ENCODE measurements at places on chromosomes 1 and 21.

DNA sequence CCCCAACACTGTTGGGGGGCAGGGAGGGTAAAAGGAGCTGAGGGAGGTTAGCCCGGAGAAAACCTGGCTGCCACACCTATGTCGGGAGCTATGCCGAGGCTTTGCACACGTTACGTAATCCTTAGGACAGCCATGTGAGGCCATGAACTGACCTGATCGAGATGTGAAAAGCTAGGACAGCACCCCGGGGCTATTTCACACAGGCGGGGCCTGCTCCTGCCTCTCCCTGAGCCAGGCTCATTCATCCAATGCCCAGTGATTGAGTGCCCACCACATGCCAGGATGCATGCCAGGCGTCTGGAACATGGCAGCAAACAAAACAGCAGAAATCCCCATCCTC, 30.2 kb downstream of the LDLRAP1 start:
- no peak for DNase-seq

DNA sequence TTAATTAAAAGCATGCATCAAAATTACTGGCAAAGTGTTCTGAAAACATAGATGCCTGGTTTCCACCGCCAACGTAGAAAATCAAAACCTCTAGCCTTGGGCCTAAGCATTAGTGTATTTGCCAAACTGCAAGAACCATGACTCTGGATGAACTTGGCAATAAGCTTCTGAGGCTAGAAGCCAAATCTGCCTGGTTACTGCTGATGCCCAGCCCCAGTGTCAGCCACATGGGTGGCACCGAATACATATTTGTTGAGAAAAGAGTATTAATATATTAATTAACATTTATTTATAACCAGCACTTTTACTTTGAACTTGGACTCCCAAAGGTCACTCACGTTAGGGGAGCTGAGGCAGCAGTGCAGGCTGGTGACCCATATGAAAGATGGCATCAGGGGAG, 140.6 kb upstream of the HMGB4 start:
- no peak for DNase-seq

DNA sequence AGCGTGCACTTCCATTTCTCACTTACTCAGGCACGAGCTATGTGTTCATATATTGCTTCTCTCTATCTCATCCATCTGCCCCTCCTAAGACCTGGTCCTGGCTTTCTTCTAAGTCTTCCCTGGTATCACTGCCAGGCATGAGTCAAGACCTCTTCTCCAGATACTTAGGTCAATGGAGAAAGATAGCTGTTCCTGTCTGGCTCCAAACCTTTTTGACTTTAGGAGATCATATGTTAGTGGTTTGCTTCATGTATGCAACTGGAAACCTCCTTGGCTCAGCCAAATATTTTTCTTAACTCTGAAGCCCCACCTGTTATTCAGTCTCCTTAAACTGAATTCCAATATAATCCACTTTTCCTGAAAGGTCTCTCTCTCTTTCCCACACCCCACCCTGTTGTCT, 211.6 kb upstream of the PTBP2 start:
- DNase-seq, result no peak

- no peak for DNase-seq
Observed at GRCh38 chr1:165661703-165662102, 30.7 kb downstream of the MGST3 start.

DNA sequence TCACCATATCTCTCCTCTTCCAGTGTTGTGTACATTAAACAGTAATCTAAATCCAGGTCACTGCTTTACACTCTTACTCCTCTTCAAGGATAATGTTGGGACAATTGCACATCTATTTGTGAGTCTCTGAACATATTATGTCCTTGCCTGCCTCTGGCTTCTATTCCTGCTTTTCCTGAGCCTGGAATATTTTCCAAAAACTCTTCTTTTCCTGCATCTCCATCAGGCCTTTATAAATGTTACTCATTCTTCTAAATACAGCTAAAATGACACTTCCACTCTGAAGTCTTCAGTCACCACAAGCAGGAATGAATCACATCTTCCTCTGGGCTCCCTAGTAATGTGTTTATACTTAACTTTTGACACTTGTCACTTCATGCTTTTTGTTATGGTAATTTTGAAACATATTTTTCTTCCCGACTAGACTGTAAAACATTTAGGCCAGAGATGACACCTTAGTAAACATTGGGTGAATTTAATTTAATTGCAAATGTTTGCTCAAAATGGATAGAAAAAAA, 396.0 kb downstream of the LRRIQ3 start:
- DNase-seq, result no peak

GRCh38 chr21:34894401-34894800, 154.7 kb downstream of the RUNX1 start:
- peak; percentile 18 for DNase-seq

DNA sequence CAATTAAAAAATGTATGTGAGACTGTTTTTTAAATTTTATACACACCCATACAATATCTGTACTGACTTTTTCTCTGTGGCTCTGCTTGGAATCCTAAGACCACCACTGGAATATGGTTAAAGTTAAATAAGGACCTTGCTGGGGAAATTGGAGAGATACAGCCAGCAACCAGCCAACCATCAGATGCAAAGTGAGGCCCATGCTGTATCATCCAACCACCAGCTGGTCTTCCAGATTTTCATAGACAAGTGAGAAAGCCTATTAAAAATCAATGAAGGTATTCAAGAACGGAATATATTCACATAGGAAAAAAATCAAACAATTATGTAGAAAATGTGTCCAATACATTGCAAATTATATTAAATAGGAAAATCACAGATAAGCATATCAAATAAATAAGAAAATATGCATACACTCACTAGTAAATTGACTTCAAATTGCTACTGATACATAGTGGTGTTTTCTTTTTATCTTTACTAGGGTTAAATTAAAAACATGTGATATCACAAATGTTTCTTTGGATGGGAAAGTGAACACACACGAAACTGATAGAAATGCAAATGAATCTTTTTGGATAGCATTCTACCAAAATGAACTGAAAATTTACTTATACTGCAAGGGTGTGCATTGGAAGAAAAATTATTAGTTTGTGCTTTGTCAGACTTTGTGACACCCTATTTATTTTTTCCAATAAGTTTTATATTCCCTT, 1486.3 kb downstream of the BRINP3 start:
- no peak for DNase-seq

Data from T-cell (primary cell).